Cerebellar cortex (tissue), 1 donor: ENCODE measurements at places on chromosomes 3 and 15.

DNA sequence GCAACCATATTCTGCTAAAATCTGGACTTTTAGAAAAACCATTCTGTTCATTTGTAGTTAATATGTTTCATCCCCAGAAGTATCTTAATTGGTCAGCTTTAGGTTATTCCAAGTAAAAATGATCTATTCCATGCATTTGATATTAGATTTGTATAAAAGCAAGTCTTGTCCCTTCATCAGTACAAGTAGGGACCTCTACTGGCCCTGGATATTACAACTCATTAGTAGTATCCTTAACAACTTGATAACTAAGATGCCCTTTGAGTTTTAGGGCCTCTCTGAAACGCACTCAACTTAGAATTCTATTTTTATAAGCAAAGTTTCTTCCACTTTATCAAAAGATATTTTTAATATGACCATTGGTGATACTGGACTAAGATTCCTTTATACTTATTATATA lies 25.3 kb upstream of the SELENOT start:
- DNase-seq: peak; percentile 12

DNA sequence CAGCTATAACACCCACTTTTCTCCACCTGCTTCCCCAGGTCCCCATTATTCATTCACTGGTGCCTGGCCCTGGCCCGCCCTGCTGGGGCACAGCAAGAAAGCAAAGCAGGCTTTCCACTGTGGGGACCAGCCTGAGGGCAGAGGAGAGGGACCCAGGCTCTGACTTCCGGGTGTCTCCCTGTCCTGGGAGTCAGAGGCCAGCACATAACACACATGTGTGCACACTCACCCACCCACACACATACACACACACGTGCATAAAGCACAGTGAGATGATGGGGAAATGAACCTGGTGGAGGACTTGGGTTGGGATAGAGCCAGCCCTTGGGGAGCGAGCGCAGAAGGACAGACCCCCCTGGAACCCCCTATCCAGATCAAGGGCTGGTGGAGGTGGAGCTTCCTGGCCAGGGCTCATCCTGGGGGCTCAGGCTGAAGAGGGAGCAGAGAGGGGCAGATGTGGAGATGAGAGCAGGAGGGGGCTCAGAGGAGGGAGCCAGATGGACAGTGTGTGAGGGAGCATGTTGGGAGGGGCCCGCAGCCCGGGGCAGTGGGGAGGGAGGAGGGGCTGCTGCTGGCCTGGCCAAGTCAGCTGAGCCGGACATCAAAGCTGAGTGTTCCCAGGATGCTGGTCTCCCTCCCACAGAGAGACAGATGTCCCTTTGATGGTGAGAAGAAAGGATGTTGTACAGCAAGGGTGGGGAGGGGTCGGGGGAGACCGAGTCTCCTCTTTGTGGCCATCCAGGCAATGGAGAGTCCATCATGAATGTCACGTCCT lies 78.2 kb downstream of the LINGO1 start:
- no peak for DNase-seq

DNA sequence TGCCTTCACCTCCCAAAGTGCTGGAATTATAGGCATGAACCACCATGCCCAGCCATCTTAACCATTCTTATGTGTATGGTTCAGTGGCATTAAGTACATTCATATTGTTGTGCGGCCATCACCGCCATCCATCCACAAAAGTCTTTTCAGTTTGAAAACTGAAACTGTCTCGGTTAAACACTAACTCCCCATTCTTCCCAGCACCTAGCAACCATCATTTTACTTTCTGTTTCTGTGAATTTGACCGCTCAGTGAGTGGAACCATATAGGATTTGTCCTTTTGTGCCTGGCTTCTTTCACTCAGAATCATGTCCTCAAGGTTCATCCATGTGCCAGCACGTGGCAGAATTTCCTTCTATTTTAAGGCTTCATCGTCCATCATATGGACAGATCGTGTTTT lies 5.8 kb downstream of the MCM2 start:
- DNase-seq: no peak

GRCh38 chr15:65373163-65373651 lies 4.6 kb downstream of the IGDCC3 start:
- no peak for DNase-seq

DNA sequence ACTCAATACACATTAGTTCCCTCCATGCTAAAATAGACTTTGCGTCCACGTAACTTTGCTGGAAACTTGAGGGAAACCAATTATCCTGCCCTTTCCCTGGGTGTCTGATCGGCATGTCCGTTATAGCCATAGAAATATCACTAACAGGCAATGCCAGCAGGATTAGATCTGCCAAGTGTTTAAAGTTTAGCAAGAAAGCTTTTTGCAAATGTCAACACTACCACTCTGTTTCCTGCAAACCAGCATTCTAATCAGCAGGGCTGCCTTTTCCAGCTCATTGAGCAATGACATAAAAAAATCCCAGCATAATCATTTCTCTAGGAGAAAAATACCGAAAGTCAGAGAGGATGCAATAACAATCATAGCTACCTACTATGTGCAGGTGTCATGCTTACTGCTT lies 60.9 kb downstream of the NOX5 start:
- DNase-seq: peak; percentile 25

DNA sequence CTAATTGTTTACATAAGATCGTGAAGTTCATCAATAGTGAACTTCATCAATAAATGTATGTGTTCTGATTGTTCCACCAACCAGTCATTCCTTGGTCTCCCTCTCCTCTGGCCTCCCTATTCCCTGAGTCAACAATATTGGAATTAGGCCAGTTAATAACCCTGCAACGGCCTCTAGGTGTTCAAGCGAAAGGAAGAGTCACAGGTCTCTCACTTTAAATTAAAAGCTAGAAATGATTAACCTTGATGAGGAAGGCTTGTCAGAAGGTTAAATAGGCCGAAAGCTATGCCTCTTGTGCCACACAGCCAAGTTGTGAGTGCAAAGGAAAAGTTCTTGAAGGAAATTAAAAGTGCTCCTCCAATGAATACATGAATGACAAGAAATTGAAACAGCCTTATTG lies 89.4 kb upstream of the ACKR4 start:
- DNase-seq: no peak

DNA sequence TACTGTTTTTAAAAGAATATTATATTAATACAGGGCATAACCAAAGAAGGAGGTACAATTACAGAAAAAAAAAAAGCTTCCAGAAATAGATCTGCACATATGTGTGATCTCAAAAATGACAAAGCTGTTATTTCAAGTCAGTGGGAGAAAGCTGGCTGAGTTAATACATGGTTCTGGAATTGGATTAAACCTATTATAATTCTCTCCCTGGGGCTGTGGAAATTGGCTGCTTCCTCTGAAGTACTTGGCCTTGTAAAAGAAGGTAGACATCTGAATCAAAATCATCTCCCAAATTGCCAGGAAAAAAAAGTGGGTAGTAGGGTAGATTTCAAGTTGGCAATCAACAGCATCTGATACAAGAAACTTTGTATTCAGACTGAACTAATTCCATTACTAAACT lies 723.9 kb upstream of the ALCAM start:
- DNase-seq: no peak

DNA sequence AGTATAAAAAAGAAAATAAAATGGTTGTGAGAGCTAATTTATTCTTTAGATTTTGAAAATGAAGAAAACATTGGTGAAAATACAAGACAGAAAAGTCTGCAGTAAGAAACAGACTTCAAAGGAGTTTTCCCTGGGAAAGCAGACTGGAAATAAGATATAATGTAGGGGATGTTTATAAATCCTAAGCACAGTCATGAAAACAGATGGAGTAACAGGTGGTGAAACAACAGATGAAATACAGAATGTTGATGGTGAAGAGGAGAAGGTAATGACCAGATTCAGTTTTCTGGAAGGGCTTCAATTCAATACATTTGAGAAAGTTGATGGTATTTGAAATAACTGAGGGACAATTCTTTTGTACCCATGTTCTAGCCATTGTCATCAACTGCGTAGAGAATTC lies 353.9 kb downstream of the CHL1 start:
- peak; percentile 72 for DNase-seq

DNA sequence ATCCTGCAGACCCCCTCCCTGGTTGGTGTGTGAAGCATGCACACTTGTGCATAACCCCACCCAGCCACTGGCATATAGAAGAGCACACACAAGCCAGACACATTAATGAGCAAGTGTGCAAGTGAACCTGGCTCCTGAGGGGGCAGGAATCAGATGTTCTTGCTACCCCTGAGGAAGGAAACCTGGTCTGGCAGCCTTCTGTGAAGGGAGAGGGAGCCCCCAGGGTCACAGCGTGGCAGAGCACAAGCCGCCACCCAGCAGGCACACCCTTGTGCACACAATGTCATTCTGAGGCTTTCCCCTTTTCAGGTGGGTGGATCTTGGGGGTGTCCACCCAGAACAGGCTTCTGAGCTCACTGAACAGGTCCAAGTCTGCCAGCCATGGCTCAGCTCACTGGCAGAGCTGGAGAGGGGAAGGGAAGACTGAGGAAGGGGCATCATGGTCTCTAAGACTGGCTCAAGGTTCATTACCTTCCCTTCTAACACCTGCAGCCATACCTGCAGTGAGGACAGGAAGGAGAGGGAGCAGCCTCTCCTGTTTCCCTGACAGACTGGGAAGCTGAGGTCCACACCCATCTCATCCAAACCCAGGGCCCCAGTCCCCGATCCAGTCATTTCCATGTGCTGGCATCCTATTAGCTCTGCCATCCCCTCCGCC lies 31.6 kb upstream of the SEMA3F start:
- no peak for DNase-seq

- DNase-seq: no peak
These were observed 124.6 kb upstream of the IQSEC1 start for GRCh38 chr3:13197795-13198194.

DNA sequence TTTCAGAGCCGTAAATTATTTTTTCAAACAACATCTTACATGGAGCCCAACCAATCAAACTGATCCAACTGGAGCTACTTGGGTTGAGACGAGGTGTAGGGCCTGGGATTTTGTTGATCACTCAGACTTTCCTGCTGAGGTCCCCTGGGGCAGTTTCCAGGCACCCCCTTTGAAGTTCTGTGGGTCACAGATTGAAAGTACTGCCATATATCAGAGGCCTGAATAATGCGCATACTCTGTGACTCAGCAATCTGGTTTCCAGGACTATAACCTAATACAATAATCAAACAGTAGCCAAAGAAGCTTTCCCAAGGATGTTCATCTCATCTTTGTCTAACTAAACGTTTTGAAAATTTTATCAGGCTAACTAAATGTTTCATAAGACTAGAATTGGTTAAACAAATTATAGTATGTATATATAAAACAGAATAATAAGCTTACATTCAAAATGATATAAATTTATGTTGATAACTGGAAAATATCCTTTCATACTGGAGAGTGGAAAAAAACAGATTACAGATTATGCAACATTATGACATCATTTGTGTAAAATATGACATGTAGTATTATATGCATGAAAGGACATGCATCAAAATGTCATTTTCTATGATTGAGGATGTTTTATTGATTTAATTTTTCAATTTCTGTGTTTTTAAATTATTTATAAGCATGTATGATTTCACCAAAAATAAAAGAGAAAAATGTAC lies 617.1 kb downstream of the NTRK3 start:
- DNase-seq: no peak

GRCh38 chr15:50628421-50628820 lies 58.2 kb downstream of the TRPM7 start:
- no peak for DNase-seq

- DNase-seq: no peak
These were observed 168.3 kb downstream of the NEK10 start for GRCh38 chr3:27200721-27201489.

GRCh38 chr3:158709666-158710083 lies 22.6 kb downstream of the RARRES1 start:
- DNase-seq: no peak

DNA sequence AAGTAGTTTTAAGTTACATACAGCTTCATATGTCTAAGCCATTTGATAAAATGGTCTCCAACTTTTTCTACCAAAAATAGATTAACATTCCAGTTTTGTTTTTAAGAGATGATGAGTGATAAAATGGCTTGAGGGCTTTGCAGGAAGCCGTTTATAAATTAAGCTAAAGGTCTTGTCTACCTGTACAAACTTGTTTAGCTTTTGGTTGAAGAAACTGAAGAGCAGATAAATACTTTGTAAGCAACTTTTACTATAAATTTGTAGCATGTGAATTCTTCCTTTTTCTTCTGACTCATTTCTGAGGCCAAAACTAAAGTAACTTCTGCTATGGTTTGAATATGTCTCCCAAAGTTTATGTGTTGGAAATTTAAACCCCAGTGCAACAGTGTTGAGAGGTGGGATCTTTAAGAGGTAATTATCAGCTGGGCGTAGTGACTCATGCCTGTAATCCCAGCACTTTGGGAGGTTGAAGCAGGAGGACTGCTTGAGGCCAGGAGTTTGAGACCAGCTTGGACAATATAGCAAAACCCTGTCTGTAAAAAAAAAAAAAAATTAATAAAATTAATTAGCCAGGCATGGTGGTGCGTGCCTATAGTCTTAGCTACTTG lies 8.2 kb upstream of the NEDD4 start:
- DNase-seq: no peak

GRCh38 chr3:126023390-126023789 lies 54.4 kb downstream of the ROPN1B start:
- DNase-seq: no peak

GRCh38 chr3:99373088-99373845 lies 265.1 kb upstream of the COL8A1 start:
- DNase-seq: no peak

GRCh38 chr3:71587958-71588357 lies 4.4 kb upstream of the FOXP1 start:
- no peak for DNase-seq

DNA sequence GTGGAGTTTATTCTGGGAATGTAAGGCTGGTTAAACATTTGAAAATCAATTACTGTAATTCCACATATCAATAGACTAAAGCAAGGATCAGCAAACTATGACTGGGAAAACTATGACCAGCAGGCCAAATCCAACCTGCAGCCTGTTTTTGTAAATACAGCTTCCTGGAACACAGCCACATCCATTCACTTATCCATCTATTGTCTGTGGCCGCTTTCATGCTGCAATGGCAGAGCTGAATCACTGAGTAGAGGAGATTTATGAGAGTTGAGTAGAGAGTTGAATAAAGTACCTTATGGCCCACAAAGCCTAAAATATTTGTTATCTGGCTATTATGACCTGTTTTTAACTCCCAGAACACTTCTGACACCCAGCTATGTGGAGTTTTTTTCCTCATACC lies 12.2 kb downstream of the MYLK start:
- no peak for DNase-seq

DNA sequence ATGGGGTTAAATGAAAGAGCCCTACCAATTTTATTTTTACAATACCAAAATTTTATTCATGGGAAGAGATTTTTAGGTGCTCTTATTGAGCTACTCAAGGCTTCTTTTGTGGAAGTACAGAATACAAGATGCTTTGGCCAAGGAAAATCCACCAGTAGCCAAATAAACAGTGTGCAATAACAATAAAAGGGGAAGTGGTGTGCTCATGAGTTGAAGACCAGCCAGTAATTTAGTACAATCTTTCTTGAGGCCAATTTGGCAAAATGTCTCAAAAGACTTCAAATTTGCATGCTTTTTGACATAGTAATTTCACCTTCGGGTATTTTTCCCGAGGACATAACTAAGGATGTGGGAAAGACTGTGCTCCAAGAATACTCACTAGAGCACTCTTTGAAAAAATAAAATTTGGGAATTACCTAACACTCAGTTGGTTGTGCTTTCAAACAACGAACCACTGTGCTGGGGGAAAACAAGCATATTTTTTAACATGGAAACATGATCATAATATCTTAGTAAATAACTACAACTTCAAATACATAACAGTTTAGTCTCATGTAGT lies 294.0 kb downstream of the DIPK2A start:
- peak; percentile 74 for DNase-seq

- DNase-seq: no peak
These were observed 50.4 kb upstream of the IGSF11 start for GRCh38 chr3:119085070-119085439.
